ENCODE measurements at places on chromosomes 2 and 18.

DNA sequence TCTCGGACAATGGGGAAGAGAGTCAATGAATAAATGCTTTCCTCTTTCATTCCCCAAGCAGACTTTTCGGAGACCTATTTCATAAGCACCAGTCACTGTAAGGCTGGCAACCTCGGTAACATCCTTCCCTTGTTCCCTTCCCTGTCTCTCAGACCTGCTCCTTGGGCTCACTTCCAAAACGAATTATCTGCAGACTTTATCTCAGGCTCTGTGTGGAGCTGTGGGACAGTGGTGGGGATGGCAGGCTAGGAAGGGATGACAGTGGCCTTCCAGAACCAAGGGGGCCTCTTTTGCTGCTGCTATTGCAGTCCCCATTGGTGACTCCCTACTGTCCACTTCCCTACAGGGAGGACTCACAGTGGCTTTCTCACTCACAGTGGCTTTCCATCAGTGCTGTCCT, 185.6 kb upstream of the MEX3C start:
- no peak for DNase-seq

DNA sequence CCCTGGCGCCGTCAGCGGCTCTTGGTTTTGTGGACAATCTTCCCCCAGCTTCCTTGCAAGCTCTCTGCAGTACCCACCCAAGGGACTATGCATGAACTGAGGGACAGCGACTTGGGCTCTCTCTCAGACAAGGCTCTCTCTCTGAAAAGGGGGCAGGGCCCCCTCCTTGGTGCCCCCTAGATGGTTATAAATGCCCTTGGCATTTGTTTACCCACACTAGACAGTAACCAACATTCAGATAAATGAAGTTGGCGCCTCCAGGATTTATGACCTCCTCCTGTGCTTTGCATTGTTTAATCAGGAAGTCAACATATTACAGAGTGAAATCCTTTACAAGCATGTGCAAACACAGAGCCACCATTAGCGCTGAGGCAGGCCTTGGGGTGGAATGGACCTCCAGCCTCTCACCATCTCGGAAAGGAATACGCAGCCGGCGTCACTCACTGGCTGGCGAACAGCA, 547.4 kb upstream of the ID2 start:
- peak; percentile 57 for DNase-seq

GRCh38 chr2:107412209-107412904, 414.3 kb upstream of the RGPD4 start:
- no peak for DNase-seq

DNA sequence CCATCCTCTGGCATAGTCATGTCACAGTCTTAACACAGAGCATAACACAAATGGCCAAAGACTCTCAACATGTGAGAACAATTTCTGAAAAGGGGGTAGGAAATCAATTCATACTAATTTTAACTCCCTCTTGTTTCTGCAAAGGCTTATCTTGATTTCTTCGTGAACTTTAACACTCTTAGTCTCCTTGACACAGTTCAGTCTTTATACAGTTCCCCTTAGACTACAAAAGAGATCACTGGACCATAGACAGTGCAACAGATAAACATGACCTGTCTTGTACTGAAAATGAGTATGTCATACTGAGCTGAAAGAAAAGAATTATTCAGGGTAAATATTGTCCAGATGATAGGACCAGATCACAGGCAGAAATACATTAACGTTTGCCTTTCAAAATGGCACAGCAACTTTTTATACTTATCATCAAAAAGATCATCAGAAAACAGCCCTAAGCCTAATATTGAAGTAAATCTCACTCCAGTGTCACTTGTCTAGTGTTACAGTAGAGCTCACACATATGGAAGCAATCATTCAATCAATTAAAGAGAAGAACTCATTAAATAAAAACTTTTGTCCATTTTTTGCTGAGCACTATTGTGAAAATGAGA, 56.4 kb upstream of the VRK2 start:
- no peak for DNase-seq

- no peak for DNase-seq
Measured at GRCh38 chr18:45046228-45046627, 365.5 kb downstream of the SETBP1 start.

DNA sequence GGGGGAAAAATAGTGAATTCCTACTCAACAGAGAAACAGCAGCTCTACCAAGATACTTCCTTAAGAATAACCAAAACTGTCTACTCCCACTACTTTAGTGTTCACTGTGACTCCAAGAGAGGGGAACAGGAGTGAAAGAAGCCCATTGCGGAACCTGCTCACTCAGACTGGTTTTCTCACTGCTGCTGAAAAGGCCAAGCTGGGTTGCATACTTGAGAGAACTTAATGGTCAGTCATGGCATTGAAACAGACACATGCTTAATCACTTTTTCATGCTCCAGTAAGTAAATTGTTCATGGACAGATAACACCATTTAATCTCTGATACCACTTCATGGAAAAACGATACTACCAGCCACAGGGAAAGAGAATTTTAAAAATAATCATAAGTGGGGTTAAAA, 35.7 kb upstream of the SLC8A1 start:
- DNase-seq, result no peak

Measured in NCI-H2029 (cell line).